NCI-H2029 (cell line): ENCODE measurements at places on chromosomes 3 and 15.

DNA sequence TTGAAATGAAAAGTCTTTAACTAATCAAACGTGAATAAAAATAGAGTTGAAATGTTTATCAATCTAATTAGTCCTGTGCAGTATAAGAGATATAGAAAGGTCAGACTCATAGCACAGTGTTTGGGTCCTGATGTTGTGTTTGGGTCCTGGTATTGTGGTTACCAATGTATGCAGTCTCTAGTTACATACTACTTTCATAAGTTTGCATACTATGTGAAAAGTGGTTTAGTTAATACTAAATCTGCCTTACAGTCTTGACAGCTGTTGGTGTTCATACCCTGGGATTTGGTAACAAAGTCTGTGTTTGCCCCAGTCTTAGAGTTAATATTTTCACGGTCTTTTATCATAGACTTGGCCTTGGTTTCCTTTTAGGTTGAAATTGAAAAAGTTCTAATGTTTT lies 41.7 kb downstream of the KIF15 start:
- no peak for DNase-seq

DNA sequence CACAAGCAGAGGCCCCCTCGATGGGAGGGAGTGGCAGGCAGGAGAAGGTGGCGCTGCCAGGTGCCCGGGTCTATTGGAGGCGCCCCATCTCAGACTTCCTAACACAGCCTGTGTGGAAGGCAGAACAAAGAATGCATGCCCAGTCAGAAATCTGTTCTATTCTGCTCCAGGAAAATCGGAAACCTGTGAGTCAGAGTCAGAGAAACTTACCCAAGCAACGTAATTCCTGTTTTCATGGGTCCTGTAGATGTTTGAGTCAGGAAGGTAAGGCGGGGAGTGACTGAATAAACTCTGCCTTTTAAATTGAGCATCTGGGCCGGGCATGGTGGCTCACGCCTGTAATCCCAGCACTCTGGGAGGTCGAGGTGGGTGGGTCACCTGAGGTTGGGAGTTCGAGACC lies 13.7 kb downstream of the MAP6D1 start:
- DNase-seq: no peak

- DNase-seq: no peak
Measured at GRCh38 chr3:152105446-152105845, 163.3 kb upstream of the MBNL1 start.

- no peak for DNase-seq
Measured at GRCh38 chr3:11613851-11614487, 29.7 kb downstream of the VGLL4 start.

DNA sequence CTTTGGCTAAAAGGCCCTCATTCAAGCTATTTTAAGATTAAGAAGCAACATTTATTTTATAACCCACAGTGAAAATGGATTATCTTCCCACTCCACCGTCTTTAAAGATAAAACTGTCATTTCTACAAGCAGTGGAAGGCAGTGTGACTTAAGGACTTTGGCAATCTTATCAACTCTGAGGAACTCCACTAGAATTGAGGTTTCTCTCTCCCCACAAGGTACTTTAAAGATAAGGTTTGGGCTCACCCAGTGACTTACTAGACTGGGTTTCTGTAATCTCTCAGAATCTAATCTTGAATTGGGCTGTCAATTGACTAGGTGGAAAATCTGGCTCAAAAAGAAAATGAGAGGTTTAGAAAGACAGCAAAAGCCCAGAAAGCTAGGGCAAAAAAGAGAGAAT lies 21.7 kb downstream of the ZNF385D start:
- no peak for DNase-seq

GRCh38 chr3:12421132-12421531 lies 63.1 kb upstream of the TSEN2 start:
- no peak for DNase-seq

- DNase-seq: no peak
Measured at GRCh38 chr3:117052395-117052794, 342.8 kb downstream of the TUSC7 start.

DNA sequence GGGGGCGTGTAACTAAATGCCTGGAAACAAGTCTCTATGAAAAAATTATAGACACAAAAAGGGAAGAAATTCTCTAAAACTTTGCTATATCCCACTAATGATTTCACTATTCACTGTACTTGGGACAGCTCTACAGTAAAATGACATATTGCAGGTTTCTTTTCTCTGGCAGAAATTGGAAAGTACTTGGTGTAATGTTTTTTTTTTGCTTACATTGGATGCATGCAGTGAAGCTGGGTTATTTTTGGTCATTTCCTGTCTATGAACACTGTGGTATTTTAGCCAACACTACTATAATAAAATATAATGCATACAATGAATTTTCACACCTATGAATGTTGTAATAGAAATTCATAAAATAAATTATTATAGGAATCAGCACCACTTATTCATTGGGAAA lies 109.7 kb downstream of the LRRC49 start:
- no peak for DNase-seq

- no peak for DNase-seq
Measured at GRCh38 chr15:85707519-85708338, 87.0 kb downstream of the KLHL25 start.

DNA sequence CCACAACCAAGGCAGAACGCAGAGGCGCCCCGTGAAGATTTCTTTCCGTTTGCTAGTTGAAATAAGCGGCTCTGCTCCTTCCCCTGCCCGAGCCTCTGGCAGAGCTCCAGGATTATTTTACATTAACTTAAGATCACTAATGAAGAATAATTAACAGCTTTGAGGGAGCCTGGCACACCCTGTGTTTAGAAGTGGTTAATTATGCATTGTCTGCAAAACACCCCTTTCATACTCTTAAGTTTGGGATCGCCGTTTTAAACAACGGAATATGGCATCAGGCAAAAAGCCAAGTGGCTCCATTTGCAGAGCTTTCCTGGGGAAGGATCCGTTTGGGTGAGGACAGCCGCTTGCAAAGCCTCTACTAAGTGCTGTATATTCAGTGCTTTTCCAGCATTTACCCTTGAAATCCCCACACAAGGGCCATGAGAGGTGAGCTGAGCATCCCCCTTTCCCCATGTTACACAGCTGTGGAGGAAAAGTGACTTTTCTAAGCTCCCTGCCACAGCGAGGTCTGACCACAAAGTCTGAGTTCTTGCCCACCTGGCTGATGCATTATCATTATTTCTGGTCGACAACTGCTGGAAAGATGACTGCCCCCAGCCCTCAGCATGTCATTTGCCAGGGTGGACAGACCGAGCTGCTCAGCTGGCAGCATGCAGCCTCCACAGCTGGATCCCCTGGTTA lies 33.9 kb downstream of the IQSEC1 start:
- DNase-seq: no peak
